Kidney glomerular epithelial cell (primary cell): ENCODE measurements at places on chromosomes 1 and 21.

GRCh38 chr1:201533836-201534235 lies 5.1 kb upstream of the NAV1 start:
- DNase-seq: no peak

GRCh38 chr1:68633141-68633919 lies 136.4 kb upstream of the DEPDC1 start:
- DNase-seq: no peak

DNA sequence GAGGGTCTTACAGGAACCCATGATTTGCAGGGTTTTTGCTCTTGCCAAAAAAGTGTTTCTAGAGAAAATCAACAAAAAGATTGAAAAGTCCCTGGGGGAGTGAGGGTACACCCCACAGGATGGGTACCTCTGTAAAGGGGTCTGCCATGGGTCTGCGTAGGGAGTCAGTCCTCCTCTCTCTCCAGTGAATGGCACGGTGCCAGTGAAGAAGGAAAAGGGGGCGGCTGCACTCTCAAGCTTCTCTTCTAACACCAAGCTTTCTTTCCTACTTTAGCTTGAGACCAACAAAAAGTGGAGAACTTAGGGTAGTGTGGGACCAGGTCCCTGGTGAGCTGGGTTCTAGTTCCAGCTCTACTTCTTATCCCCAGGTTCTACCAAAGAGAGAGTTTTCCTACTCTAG lies 87.4 kb downstream of the GLUL start:
- DNase-seq: no peak

DNA sequence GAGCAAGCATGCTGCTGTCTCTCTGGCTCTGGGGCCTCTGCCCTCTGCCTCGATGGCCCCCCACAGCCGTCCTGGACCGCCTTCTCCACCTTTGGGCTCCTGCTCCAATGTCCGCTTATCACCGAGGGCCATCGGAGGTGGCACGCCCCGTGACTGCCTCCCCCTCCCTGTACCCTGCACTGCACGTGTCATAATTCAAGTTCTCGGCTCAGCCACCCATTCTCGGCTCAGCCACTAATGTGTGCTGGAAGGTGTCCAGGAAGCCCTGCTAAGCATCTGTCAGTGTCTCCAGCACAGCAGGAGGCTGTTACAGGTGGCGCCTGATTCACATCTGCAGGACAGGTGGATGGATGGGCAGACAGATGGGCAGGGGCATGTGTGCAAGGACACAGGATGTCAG lies 45.5 kb downstream of the TP73 start:
- no peak for DNase-seq

DNA sequence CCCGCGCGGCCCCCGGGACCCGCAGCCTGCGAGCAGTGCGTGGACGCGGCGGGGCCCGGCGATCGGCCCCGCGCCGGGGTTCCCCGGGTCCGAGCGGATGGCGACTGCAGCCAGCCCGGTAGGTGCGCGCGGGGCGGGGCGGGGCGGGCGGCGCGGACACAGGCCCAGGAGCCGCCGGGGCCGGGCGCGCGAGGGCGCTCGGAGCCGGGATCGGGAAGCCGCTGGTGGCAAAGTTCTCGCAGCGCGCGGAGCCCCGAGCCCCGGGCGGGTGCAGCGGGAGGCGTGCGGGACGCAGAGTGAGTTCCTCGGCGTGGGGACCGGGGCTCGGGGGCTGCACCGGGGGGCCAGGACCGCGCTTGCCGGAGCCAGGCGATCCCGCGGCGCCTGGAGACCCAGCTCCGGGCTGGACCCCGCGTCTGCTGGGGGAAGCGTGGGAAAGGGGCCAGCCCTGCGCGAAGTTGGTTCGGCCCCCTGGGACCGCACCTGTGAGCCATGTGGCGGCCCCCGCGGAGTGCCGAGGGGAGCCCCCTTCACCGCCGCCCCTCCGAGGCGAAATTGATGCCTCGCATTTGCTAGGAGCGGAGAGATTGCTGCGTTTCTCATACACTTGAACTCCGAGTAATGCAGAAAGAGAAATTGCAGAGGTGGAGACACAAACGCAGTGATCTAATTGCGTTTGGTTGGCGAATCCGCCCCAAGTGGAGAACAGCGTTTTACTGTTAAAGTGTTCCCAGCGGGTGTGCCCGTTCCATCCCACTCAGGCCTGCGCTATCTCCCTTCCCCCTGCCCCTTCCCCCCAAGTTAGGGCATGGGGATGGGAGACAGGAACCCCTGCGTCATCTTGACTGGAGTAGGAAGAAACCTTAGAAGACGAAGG lies 228.9 kb upstream of the TMEM51 start:
- peak; percentile 58 for DNase-seq
